Activated CD4-positive, alpha-beta T cell treated with anti-CD3 and anti-CD28 coated beads, Interleukin-2, amount 50 U/mL, for 1 hour (primary cell): ENCODE measurements at places on chromosomes 4 and X.

GRCh38 chr4:10183462-10183861 lies 66.9 kb upstream of the WDR1 start:
- DNase-seq = no peak

GRCh38 chrX:39848243-39848642 lies 249.5 kb downstream of the BCOR start:
- no peak for DNase-seq

DNA sequence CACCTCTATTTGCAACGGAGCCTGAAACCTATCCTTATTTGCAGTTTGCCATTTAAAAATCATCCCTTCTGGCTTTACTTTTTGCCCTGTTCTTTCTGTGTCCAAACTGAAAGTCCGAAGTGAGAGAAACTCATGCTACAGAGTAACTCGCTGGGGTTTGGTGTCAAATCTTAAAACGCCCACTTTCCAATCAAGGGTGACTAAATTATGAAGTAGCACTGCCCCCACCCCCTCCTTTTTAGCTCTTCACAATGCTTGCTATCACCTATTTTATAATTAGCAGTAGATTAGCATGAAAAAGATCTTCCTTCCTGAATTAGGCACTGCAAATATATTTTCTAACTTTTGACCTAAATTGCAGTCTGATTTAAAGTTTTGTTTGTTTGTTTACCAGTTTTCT lies 52.5 kb downstream of the VGLL1 start:
- no peak for DNase-seq

GRCh38 chr4:185623444-185624258 lies 88.3 kb upstream of the PDLIM3 start:
- no peak for DNase-seq

DNA sequence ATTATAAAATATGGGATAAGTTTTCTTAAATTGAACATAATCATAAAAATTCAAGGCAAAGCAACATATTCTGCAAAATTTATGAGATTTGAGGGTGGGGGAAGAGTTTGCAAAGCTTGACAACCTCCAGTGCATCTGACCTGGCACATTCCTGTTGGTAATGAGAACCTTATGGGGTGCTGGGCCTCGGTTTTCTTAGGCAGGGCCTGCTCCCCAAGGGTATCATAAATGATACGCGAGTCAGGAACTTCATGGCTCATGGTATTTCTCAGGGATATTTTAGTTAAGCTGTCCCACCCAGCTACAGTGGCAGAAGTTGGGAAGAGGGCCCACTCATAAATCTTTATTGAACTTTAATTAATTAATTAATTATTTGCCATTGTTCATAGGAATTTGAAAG lies 13.2 kb downstream of the AFF2 start:
- no peak for DNase-seq

DNA sequence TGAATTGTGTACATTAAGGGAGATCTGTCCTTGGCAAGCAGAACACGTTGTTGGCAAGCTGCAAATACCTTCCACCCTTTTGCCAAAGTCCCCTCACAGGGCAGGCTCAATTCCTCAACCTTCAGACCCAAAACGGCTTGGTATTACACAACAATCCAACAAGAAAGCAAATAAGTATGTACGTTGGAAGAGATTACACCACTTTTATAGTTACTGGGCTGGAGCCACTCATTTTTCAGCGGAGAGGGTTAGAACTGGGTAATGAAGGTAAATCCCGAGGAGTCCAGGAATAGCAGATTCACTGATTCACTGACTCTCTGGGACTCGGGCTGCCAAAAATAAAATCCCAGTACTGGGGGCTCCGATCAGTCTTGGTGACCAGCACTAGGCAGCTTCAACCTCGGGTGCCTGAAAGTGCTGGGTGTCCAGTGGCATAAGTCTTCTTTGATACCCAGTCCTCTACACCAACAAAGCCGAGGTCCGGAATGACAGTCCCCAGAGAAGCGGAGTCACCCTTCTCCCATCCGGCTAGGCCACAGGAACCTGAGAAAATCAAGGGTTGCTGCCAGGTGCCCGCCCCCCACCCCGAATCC lies 587 bp downstream of the TIMM8A start:
- no peak for DNase-seq

GRCh38 chr4:153684182-153684970 lies at the start of gene TLR2:
TLR2 (plus strand) TSS chr4:153684280; CDS start chr4:153702908, 18,628 bp downstream.
- peak; percentile 69 for DNase-seq

GRCh38 chr4:89823416-89823815 lies 13.5 kb downstream of the SNCA start:
- DNase-seq = no peak

DNA sequence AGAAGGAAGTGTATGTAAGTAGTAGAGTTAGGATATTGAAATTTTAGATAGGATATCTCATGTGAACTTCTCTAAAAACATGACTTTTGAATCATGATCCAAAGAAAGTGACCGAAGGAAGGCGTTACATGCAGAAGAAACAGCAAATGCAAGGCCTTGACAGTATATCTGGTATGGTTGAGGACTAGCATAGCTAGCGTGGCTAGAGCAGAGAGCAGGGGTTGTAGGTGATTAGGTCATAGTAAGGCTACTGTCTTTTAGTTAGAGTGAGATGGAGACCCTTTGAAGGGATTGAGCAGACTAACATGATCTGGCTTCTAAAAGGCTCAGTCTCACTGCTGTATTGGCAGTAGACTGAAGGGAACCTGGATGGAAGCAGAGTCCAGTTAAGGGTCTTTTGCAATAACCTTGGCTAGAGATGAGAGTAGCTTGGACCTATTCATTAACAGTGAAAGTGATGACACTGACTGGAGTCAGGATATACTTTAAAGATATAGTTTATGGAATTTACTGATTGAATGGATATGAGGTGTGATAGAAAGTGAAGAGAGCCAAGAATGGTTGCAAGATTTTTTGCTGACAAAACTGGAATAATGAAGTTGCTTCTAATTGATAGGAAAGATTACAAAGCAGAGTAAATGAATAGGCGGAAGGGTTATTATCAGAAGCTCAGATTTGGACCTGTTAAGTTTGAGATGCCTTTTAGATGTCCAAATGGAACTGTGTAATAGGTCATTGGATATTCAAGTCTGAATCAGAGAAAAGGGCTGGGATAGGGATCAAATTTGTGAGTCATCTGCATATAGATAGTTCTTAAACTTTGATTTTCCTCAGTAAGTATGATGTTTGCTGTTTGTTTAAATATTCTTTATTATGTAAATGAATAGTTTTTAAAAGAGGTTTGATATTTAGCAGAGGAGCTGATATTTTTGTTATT lies 59.8 kb downstream of the MRPL1 start:
- DNase-seq = no peak

- no peak for DNase-seq
These were observed 43.5 kb upstream of the ZNF330 start for GRCh38 chr4:141177171-141177570.

DNA sequence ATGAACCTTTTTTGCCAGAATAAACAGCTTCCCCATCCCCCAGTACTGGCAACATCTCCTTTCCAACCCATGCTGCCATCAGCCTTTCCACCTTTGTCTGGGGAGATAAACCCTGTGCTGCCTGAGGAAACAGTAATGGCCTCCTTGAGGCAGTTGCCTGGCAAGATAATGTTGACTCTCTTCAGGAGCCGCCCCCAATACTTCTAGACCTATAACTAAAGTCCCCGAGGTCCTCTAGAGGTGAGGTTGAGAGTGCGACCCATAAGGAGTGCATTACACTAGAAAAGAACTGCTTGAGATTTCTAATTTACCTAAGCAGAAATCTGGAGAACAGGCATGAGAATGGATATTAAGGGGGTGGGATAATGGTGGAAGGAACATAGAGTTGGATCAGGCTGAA lies 963.2 kb upstream of the PCDH7 start:
- DNase-seq = no peak

- no peak for DNase-seq
These were observed at the start of gene ARHGAP6 for GRCh38 chrX:11665168-11666111. ARHGAP6 (minus strand) TSS chrX:11665920; CDS start chrX:11664828, 1,092 bp downstream.

DNA sequence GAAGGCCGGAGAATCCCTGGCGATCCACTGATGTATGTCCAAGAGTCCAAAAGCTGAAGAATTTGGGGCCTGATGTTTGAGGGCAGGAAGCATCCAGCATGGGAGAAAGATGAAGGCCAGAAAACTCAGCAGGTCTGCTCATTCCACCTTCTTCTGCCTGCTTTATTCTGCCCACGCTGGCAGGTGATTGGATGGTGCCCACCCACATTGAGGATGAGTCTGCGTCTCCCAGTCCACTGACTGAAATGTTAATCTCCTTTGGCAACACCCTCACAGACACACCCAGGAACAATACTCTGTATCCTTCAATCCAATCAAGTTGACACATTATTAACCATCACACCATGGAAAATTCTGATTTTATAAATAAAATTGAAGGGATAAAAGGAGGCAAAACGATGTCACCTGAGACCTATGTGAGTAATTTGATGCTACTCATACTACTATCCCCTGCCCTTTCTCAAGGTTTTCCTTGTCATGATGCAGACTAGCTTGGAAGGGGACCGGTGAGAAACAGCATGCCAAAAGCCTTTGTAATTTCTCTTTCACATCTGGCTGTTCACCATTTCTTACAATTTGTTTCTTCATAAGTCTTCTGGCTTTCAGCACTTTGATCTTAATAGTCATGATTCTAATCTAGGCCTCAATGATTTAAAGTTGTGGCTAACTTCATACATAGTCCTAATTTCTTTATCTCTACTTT lies 9.7 kb upstream of the PYURF start:
- DNase-seq = no peak

DNA sequence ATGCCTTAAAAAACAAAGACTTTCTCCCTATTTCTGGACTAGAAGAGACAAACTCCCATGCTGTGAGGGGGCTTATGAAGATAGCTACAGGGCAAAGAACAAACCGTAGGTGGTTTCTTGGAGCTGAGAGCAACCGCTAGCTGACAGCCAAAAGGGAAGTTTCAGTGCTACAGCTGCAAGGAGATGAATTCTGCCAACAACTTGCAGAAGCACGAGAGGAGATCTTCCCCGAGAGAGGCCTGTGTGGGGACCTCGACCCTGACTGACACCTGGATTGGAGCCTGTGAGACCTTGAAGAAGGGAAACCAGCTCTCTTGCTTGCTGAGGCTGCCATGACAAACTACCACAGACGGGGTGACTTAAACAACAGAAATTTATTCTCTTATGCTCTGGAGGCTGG lies 183.8 kb upstream of the VCX3A start:
- DNase-seq = no peak

GRCh38 chr4:90099812-90100211 lies 27.4 kb upstream of the CCSER1 start:
- no peak for DNase-seq

- no peak for DNase-seq
These were observed 914.2 kb upstream of the LCORL start for GRCh38 chr4:18935659-18936345.

DNA sequence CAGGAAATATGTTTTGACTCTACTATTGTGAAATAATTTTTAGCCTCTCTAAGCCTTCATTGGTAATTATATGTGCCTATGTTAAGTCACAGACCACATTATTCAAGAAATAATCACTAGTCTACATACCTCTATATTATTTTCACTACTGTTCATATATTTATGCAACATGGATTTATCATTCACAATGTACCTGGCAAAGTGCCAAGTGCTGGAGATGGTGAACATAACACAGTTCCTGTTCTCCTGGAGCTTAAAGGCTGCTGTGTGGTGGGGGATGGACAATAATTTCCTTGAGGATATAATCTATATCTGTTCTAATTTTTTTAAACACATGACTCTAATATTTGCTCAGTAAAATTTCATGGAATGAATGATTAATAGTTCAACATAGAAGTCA lies 527.7 kb upstream of the CXorf51A start:
- no peak for DNase-seq

- DNase-seq = no peak
These were observed 49.3 kb downstream of the CBR4 start for GRCh38 chr4:168960716-168961115.

DNA sequence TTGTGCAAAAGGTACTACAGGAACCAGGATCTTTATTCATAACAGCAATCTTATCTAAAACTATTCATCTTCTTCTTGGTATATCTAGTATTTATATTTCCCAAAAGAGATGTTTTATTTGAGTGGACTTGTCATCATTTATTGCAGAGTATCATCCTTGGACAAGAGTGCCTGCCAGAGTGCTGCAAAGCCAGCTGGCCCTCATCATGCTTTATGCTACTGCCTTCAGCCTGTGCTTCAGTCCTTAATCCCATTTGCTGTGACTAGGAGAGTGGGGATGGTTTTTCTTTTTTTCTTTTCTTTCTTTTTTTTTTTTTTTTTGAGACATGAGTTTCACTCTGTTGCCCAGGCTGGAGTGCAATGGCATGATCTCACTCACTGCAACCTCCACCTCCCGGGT lies 33.5 kb upstream of the ELF2 start:
- no peak for DNase-seq

- no peak for DNase-seq
These were observed 35.6 kb downstream of the MAP7D3 start for GRCh38 chrX:136215559-136215958.

DNA sequence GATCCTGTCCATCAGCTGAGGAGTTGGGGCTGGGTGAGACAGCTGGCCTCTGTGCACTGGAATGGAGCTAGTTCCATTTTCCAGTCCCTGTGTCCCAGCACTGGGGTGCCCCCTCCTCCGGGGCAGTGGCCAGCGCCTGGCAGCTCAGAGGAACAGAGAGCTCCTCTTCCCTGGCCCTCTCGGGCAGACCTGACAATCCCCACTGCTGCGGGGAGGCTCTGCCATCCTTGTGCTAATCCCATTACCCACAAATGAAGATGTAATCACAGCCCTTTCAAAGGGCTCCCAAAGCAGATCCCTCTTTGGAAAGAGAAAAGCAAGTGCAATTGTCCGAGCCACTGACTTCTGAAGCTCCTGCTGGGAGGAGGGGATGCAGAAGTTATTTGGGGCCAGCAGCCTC lies 75.1 kb upstream of the MSX1 start:
- no peak for DNase-seq

GRCh38 chrX:125291124-125291523 lies 28.5 kb upstream of the TEX13C start:
- DNase-seq = no peak

DNA sequence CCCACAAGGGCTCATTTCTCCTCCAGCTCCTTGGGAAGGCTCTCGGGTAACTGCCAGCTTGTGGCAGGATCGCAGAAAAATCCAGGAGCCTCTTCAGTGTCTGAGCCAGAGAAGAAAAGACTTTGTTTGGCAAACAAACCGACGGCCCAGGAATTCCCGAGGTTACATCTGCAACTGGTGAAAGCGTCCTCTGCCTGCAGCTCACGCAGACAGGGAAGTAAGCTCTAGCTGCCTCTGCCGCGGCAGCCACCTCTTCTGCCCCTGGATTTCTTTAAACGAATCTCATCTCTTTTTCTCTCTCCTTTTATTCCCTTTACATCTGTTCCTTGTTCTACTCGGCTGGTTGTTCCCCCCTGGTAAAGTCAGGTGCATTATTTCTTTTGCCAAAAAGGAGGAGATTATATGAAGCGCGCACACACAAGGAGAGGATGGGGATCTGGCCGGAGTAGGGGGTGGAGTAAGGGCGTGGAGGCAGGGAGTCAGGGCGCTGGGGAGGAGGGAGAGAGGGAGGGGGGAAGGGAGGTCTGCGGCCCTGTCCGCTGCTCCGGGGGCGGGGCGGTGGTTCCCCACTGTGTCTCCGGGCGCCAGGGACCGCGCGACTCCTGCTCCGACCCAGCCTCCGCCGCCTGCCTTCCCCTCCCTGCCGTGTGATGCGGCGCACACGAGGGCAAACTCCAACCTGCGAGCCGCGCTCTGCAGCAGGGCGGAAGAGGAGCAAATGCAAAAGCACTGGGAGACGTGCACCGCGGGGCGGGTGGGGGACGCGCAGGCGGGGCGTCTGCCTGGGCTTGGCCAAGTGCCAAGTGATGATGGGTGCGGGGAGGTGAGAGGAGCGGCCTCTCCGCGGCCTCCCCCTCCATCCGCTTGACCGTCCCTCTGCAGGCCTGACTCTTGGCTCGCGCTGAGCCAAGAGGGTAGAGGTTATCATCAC lies at the start of gene DCHS2:
DCHS2 (minus strand) TSS at position 459 of the 931 bp plus-strand sequence; CDS start at position 15, 444 bp downstream.
- DNase-seq = no peak

GRCh38 chr4:85024671-85025070 lies 58.2 kb upstream of the WDFY3 start:
- no peak for DNase-seq
